ENCODE measurements at places on chromosomes 5 and 9.

DNA sequence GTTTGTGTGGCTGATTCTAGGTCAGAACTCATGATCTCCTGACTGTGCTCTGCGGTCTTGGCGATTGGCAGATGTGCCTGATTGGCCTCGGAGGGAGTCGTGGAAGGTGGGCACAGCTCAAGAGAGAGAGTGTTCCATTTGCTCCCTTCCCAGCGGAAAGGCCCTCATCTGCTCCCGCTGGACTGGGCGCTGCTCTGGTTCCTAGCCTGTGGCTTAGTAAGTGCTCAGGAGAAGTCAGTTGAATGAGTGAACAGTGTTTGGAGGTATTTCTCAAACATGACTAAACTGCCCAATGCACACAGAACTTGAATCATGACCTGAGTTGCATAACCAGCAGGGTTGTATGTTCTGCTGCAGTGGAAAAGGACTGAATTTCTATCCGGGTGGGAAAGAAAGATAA lies 120.2 kb upstream of the PITX1 start:
- DNase-seq = no peak

DNA sequence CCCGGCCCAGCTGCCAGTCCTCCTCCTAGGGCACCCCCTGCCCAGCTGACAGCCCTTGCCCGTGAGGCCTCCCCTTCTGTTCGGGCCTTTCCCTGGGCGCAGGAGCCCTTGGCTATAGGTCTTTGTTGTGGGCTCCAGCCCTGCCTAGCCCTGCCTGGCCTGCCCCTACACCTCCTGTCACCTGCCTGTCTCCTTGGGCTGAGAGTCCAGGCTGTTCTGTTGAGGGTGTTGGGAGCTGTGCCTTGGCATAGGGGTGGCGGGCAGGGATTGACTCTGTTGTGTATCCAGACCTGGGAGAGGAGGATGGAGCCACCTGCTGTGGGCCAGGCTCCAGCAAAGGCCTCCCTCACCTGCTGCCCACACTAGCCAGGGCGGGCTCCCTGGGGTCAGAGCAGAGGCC lies 11.6 kb downstream of the FCN2 start:
- DNase-seq = no peak

GRCh38 chr5:148898413-148899075 lies 72.1 kb downstream of the ADRB2 start:
- no peak for DNase-seq

GRCh38 chr9:120643061-120643460 lies 63.1 kb upstream of the CDK5RAP2 start:
- no peak for DNase-seq
